ENCODE measurements at places on chromosomes 12 and 14.
A peak's percentile ranks its signal among the peaks of the same experiment; 100 is the strongest.

- no peak for DNase-seq
Observed at GRCh38 chr12:46150735-46151134, 118.1 kb downstream of the SLC38A1 start.

- DNase-seq, result no peak
Observed at GRCh38 chr12:57158665-57159064, 11.2 kb upstream of the LRP1-AS start.

DNA sequence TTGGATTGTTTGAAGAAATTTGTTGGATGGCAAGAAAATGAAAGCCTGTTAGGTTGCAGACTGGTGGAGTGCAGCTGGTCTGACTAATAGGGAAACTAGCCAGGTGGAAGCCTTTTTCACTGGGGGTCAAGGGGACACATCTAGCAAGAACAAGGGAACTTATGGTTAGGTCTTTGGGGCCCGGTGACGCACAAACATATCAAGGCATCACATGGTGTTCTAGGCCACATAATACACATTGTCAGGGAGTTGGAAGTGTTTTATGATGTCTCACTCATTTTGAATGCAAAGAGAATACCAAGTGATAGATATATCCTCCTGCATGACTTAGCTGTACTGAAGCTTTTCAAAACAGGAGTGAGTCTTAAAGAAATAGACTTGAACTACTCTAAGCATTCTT is 351.2 kb downstream of the KCNH5 start:
- no peak for DNase-seq

GRCh38 chr14:20690848-20691640 is 2.5 kb downstream of the ANG start:
- peak; percentile 86 for DNase-seq

- no peak for DNase-seq
Observed at GRCh38 chr14:84162633-84163032, 1367.3 kb upstream of the FLRT2 start.

DNA sequence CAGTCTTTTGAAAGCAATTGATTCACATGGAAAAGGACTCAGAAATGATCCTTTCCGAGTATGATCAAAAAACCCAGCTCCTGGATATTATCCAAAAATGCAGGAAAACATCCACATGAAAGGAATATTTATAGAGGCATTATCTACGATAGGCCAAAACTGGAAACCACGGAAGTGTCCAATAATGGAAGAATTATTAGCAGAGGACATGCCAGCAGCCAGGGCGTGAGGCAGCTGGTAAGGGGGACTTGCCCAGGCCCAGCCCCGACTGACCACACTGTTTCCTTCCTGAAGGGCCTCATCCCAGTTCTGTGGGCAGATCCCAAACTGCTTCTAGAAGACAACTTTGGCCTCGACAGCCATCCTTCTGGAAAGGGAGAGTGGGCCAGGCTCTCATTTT is 20.5 kb downstream of the ACTN1 start:
- peak; percentile 84 for DNase-seq

- DNase-seq, result peak; percentile 10
Observed at GRCh38 chr12:41250748-41251147, 62.6 kb downstream of the PDZRN4 start.

DNA sequence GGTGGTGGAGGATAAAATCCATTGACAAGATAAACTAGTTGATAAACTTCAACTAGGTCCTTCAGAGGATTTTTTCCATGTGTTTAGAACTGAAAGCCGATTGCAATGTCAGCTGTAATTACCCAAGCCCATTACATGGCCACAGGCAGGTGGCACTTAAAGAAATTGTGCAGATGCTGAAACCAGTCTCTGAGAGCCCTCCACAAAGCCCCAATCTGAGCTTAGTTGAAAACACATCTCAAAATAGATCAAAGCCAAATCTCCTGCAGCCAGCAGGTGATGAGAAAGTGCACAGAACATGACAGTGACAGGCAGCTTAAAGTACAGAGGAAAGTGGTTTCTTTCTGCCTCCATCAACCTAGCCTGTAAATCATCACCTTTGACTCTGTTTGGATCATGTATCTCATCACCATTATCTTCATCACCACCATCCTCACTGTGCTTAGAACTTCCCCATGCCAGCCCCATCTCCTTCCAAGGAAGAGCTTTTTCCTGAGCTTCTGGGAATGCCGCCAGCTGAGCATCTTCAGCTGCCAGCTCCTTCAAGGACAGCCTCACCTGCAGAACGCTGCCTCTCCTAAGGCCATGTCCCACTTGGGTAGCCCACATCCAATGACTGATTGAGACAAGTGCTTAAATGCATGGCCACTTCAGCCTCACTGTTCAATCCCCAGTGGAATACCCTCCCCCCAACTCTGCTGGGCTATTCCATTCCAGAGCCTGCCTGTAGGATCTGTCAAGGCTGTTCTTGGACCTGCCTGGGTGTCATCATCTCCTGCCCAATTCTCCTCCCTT is 219.5 kb upstream of the TMEM132C start:
- DNase-seq, result no peak

GRCh38 chr12:13198241-13198640 is 1.7 kb downstream of the EMP1 start:
- no peak for DNase-seq

- DNase-seq, result peak; percentile 4
Observed at GRCh38 chr14:87934185-87934584, 58.8 kb downstream of the GALC start.

GRCh38 chr12:131003716-131004045 is 50.0 kb downstream of the ADGRD1 start:
- DNase-seq, result no peak

DNA sequence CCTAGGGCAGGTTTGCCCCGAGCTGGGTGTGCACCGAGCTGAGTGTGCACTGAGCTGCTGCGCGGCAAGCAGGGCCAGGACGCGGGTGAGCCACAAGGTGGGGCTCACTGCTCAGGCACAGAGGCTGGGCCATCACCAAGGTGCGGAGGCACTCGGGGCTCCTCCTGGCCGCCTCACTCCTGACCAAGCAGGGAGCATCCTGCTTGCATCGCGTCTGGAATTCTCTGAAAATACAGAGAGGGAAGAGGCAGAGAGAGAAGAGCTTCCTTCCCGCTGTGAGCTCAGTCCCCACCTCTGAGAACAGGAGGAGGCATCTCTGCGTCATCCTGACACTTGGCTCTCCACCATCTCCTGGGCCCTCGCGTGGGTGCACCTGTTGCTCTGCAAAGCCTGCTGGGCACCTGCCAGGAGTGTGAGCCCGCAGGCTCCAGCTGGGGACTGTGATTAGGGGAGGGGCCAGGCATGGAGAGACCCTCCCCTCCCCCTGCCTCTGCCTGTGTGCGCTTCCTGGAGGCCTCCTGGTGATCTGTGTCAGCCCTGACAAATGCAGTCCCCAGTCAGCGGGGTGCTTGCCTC is 116.3 kb downstream of the GLT1D1 start:
- DNase-seq, result no peak

GRCh38 chr12:113102811-113103210 is 32.8 kb downstream of the RASAL1 start:
- DNase-seq, result no peak

GRCh38 chr12:13980538-13981295 is 685 bp downstream of the GRIN2B start:
- no peak for DNase-seq

DNA sequence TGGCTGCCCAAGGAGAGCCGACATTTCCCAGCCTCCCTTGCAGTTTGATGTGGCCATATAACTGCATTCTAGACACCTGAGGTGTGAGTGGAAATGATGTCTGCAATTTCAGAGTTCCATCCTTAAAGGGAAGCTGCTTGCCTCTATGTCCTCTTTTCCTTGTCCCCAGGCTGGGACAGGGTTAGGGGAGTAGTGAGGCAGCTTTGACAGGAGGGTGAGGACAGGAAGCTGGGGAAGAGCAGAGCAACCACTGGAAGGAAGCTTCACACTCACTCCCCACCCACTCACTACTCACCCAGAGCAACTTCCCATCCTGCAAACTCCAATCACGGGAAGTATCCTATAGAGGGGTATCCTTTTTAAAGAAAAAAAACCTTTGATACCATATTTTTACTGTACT is 28.9 kb upstream of the LTA4H start:
- DNase-seq, result no peak

DNA sequence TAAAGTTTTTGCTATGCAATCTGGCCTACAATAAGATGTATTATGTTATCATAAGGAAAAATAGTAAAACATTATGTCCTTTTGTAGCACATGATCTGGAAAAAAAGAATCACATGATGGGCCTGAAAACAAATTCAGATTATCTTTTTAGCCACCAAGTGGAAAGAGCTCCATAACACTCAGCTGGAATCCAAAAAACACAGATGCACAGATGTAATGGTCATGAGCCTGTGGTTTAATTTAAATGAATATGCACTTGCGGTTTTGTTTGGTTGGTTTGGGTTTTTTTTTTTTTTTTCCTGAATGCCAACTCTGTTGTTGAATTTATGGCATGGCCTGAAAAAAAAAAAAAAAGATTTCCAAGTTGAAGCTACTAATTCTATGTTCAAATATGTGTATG is 4.1 kb downstream of the KCNC2 start:
- DNase-seq, result no peak

Data from dermis blood vessel endothelial cell (primary cell).